ENCODE measurements at places on chromosomes 4 and X. TPM values are rescaled to one million over a fixed set of nuclear protein-coding genes. Genes with fewer than 3 reads are reported as not detected.

TRIM60 gene
- not detected for total RNA-seq

DSPP gene
- not detected for total RNA-seq

OPRPN gene
- total RNA-seq, result not detected

FREM3 gene
- 0.07 TPM for total RNA-seq

TLR1 gene
- total RNA-seq, result 0.07 TPM

FAM149A gene
- total RNA-seq, result 22.5 TPM

SLITRK4 gene
- 4.0 TPM for total RNA-seq

ADGRG2 gene
- 10.8 TPM for total RNA-seq

INPP4B gene
- total RNA-seq, result 0.12 TPM

TCP11X1 gene
- total RNA-seq, result not detected

HSD17B13 gene
- total RNA-seq, result not detected

GK2 gene
- not detected for total RNA-seq

PPEF2 gene
- 0.58 TPM for total RNA-seq

MAGEE2 gene
- 0.39 TPM for total RNA-seq

USP51 gene
- 5.5 TPM for total RNA-seq

N4BP2 gene
- total RNA-seq, result 46.3 TPM

ADH6 gene
- total RNA-seq, result not detected

NDP gene
- total RNA-seq, result 0.27 TPM

SOWAHD gene
- 3.8 TPM for total RNA-seq

APLN gene
- total RNA-seq, result 0.16 TPM

KCND1 gene
- 5.3 TPM for total RNA-seq

EMCN gene
- total RNA-seq, result not detected

PAGE4 gene
- total RNA-seq, result not detected

ETDA gene
- not detected for total RNA-seq

ALPK1 gene
- total RNA-seq, result 0.49 TPM

HELT gene
- not detected for total RNA-seq

CORIN gene
- total RNA-seq, result not detected

SSX2B gene
- 0.17 TPM for total RNA-seq

ATP1B4 gene
- total RNA-seq, result not detected

COL4A5 gene
- total RNA-seq, result 48.1 TPM

TRO gene
- total RNA-seq, result 52.2 TPM

CYP2U1 gene
- 7.3 TPM for total RNA-seq

TENM3 gene
- 132 TPM for total RNA-seq

DCTD gene
- total RNA-seq, result 39.3 TPM

YIPF7 gene
- total RNA-seq, result not detected

MAGEA2 gene
- total RNA-seq, result 0.50 TPM

FGF5 gene
- not detected for total RNA-seq

GATA1 gene
- total RNA-seq, result not detected

TEX11 gene
- 0.85 TPM for total RNA-seq

NKX6-1 gene
- total RNA-seq, result 0.07 TPM

SYNPO2 gene
- 3.4 TPM for total RNA-seq

PCDH19 gene
- total RNA-seq, result 0.89 TPM

RBMXL3 gene
- total RNA-seq, result not detected

HTR2C gene
- total RNA-seq, result 2.4 TPM

PNMA5 gene
- total RNA-seq, result 0.49 TPM

CYTL1 gene
- total RNA-seq, result 8.3 TPM

CFAP47 gene
- 0.47 TPM for total RNA-seq

MGAT4D gene
- total RNA-seq, result not detected

GABRE gene
- 8.3 TPM for total RNA-seq

HCCS gene
- 18.6 TPM for total RNA-seq
